ENCODE measurements at places on chromosomes 5 and 9.

- no peak for DNase-seq
Measured at GRCh38 chr9:37454238-37454637, 11.0 kb downstream of the ZBTB5 start.

GRCh38 chr9:71835596-71835995, 67.3 kb upstream of the CEMIP2 start:
- no peak for DNase-seq

DNA sequence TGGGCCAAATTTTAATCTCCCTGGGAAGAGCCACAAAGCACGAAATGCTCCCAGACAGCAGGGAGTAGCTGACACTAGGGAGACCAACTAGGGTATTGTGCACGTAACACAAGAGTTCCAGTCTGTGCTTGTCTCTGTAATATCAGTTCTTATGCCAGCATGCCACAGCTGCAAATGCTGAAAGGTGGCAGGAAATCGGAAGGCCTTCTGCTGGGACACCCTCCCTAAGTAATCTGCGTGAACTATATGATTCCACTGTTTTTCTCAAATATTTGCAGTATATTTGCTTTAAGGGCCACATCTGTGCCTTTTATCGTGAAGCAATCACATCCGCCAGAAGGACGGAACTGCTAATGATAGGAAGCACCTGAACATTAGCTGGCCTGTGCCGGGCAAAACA, 12.6 kb downstream of the VLDLR start:
- DNase-seq: no peak

GRCh38 chr5:132094393-132095076, 20.9 kb downstream of the CSF2 start:
- peak; percentile 49 for DNase-seq

- DNase-seq: no peak
Measured at GRCh38 chr9:27590651-27591050, 17.4 kb upstream of the C9orf72 start.

- DNase-seq: no peak
Measured at GRCh38 chr5:157198277-157198986, 17.8 kb downstream of the ITK start.

DNA sequence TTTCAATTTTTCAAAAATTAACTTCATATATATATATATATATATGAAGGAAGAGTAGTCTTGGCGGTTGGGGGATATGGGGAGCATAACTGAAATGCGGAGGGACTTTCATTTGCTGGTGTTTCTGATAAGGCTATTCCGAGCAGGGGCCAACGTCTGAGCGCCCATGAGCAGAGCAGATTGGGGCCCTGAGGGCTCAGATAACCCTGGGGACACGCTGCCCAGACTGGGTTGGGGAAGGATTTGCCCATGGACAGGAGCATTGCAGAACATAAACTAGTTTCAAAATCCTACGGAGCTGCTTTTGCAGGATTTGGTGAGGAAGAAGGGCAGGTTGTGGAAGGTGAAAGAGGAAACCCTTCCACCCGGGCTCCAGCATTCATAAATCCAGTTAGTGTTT, 240.2 kb downstream of the IRX1 start:
- no peak for DNase-seq

GRCh38 chr9:82957529-82958379, 105.2 kb downstream of the RASEF start:
- no peak for DNase-seq

GRCh38 chr9:92378865-92379560, 25.4 kb downstream of the OGN start:
- DNase-seq: no peak

- DNase-seq: no peak
Measured at GRCh38 chr5:109868737-109869136, 179.0 kb downstream of the MAN2A1 start.

DNA sequence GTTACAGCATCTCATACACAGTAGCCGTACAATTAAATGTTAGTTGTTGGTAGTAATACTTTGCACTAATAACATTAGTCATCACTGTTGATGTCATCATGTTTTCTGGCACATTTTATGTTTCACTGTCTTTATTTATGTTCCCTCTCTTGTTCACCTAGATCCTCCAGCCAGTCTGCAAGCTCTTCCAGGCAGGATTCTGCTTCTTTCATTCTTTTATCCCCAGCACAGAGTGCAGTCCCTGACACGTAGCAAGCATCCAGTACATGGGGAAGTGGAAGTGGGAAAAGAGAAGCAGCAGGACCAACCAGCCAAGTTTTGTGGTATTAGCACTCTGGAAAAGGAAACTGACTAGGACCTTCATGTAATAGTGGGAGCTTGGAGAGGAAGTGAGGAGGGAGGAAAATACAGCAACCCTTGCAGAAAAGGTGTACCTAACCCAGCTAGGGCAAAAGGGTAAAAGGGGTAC, 89.7 kb upstream of the SLC44A1 start:
- DNase-seq: no peak

GRCh38 chr9:93155716-93156474, 21.8 kb upstream of the NINJ1 start:
- DNase-seq: no peak

GRCh38 chr5:154403234-154403633, 42.6 kb upstream of the SAP30L start:
- DNase-seq: no peak

DNA sequence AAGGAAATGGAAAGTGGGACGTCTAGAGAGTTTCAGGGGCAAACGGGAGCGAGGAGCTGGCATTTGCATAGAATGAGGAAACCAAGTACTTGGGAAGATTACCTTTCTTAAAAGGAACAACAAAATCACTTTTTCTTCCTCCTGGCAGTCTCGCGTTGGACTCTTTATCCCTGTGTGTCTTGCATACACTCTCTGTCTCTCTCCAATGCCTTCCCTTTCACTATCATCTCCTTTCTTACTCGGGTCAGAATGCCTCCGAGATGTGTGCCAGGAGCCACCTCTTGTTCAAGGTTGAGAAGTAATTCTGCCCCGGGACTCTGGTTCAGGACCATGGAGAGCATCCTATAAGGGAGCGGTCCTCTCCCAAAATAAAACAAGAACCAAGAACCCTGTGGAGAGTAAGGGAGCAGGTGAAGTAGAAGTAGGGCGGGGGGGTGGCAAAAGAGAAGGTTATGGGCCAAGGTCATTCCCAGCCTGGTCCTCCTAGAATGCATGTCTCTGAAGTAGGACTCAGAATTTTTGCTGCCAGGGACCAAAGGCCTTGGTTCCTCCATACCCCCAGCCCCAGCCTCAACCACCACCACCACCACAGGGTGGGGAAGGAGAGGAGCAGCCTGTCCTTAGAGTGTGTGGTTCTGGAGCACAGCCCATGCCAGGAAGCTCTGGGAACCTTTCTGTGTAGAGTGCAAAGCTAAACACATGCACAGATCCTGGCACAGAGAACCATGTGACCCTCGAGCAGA, 72.1 kb upstream of the ARAP3 start:
- no peak for DNase-seq

GRCh38 chr9:91782708-91783214, 167.3 kb downstream of the ROR2 start:
- no peak for DNase-seq

GRCh38 chr9:95494022-95494415, 22.8 kb downstream of the PTCH1 start:
- no peak for DNase-seq

DNA sequence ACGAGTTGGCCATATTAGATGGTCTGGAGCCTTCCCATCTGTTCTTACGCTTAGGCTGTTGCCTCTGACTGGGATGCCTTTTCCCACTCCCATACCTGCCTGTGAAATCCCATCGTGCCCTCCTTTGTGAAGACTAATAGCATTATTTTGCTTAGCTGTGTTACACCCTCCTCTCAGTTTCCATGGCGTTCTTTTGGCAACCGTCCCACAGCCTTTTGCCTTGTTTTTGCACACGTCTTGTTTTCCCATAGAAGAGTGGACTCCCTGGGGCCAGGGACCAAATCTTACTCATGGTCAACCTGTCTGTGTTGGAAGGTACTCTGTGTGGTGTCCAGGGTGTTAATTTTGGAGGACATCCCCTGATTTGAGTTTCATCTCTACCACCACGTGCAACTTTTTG, 242.1 kb downstream of the HSPA4 start:
- no peak for DNase-seq

- no peak for DNase-seq
Measured at GRCh38 chr9:17166346-17166745, 31.5 kb downstream of the CNTLN start.

DNA sequence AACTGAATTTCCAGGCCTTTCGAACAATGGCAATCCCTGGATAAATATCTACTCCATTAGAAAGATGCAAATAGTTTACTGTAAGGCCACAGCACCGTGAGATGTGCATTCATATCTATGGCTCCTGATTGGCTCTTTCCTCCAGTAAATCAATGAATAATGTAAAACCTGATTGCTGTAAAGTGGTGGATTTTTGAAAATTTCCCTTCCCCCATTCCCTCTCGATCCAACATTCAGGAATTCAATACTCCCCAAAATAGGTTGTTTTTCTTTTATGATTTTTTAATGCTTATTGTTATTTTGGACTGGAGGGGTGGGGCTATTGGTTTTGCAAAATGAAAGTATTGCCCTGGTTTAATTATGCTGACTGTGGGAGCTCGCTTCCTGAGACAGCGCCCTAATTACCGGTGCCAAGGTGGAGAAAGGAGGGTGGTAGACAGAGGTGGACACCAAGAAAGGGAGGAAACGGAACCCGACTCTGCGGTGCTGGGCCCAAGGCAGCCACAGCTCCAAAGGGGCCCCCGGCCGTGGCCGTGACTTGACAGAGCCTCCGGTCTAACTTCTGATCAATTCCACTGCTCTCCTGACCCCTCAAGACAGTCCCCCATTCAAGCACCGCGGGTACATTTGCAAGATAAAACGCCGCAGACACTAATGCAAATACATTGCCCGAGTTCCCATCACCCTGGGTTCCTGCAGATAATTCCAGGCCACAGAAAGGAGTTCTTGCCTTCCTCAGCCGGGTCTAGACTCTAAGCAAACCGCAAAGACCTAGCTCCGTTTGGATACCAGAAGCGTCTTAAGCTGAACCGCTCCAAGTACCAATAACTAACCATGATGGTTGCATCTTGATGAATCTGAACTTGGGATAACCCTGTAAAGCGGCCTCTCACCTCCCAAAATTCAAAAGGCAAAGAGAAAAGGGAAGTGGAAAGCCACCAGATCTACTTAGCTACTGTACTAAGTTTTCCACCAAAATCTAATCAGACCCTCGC, 211.2 kb downstream of the MEF2C start:
- no peak for DNase-seq

DNA sequence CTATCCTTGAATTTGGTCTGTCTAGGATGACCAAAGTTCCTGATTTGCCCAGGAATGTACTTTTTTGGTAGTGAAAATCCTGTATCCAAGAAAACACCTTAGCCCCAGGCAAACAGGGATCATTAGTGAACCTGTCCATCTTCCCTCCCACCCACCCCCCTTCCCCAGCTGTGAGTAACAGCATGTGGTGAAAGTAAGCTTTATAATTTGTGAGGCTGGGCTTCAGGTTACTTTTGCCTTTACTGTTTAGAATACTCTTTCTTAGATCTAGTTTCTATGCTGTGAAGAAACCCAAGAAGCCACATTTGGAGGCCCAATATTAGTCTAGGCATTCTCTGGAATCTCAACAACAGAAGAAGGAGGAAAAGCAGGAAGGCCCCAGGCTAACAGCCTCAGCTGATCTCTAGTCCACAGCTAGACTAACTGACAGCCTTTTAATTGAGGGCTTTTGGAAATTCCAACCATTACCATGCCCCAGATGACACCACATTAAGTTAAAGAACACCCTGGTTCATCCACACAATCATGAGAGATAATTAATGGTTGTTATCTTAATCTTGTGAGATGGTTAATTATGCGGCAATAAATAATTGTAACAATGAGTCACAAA, 703.0 kb upstream of the NUDT12 start:
- no peak for DNase-seq

- DNase-seq: no peak
Measured at GRCh38 chr9:116899337-116900006, 212.4 kb downstream of the TRIM32 start.

- DNase-seq: no peak
Measured at GRCh38 chr5:69491027-69491426, 1.6 kb upstream of the OCLN start.

DNA sequence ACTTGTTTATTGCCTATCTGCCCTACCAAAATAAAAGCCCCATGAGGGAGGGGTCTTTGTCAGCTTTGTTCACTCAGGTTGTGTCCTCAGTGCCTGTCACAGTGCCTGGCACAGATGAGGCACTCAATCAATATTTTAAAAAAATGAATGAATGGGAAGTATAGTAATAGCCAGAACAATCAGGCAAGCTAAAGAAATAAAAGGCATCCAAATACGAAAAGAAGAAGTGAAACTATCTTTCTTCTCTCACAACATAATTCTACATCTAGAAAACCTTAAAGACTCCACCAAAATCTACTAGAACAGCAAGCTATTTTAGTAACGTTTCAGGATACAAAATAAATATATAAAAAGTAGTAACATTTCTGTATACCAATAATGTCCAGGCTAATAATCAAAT, 37.8 kb upstream of the C5orf63 start:
- no peak for DNase-seq

- DNase-seq: no peak
Measured at GRCh38 chr9:68750786-68751185, 45.7 kb downstream of the PIP5K1B start.

DNA sequence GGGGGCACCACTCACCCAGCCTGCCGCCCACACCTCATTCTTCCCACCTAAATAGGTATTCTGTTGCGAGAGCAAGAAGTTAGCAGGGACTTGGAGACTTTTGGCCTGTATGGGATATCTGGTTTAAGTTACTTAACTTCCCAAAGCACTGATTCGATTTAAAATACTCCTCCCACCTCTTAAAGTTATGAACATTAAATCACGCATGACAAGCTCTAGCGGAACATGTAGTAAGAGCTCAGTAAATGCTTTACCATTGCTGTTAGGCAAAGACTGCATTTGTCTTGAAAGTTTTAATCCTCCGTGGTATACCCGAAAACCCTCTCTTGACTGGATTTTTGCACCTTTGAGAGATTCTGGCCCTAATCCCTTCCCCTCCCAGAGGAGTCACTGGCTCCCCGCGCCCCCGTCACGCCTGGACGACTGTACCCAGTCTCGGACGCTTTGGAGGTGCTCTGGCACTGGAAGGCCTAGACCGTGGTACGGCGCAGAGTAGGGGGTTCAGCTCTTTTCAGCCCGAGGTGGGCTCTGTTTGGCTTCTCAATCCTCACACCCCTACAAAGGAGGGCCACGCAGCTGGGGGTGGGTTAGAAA, 4.4 kb downstream of the GDNF start:
- peak; percentile 59 for DNase-seq

GRCh38 chr5:7868773-7869473, at the start of the genes FASTKD3 and MTRR:
TSS of gene FASTKD3 (minus strand) at chr5:7869031. CDS start at chr5:7868083, 948 bp downstream.
TSS of gene MTRR (plus strand) at chr5:7869148. CDS start at chr5:7870795, 1,647 bp downstream.
- peak; percentile 85 for DNase-seq

All from 8988T (cell line).